ENCODE measurements at places on chromosomes 6 and 20. TPM values are rescaled to one million over a fixed set of nuclear protein-coding genes. Genes with fewer than 3 reads are reported as not detected.

DNA sequence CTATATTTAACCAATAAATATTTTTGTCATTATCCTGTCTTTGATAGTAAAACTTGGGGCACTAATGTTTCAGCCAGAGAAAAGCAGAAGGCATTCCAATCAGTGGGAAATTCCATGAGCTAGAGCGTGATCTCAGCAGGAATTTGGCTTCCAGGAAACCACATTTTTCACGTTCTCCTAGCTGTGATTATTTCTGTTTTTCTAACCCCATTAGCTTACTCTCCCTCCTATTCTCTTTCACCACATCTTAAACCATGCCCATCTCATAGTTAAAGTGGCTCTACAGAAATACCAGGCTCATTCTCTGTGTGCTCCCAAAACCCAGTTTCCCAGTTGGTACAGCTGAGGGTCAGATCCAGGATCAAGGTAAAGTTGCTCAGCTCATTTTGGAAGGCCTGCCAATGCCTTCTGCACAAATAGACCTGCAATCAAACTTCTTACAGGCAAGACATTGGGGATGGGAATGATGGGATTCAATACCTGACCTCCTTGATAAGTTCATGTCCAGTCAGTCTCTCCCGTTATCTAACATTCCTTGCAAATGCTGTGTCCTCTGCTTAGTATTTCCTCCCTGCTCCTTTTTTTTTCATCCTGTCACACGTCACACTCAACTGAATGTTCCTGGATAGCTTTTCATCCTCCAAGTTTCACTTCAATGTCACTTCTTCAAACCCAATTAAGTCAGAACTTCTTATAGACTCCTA lies 33.1 kb upstream of the TMEM30A start:
- H3K27me3 ChIP-seq: peaks cover 1% of the 10 kb centered on the region
- H3K36me3 ChIP-seq: no peaks in the 10 kb centered on the region
- no peak for DNase-seq
- no peaks in the 10 kb centered on the region for H3K4me1 ChIP-seq
- no peak overlapping the region for H3K4me3 ChIP-seq

DNA sequence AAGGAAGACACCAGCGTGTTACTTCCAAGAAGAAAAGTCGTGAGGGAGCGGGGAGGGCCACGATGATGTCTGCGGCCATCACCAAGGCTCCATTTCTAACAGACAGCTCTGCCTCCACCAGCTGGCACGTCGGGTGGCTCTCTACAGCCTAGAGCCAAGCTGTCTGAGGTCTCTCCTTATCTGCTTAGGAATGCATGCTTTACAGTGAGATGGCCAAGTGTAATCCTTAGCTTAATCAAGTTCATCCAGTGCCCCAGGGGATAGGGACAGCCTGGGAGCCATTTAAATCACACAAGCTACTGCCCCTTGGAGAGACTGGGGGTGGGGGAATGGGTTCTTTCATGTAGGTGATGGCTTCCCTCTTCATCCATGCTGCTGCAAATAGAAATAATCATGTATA lies 213.8 kb upstream of the CST7 start:
- no peak overlapping the region for H3K4me3 ChIP-seq
- no peaks in the 10 kb centered on the region for H3K27me3 ChIP-seq
- H3K4me1 ChIP-seq: peaks cover 11% of the 10 kb centered on the region
- H3K27ac ChIP-seq: no peak overlapping the region

GSTA1 gene
- not detected for total RNA-seq

- no peak for DNase-seq
- H3K36me3 ChIP-seq: no peaks in the 10 kb centered on the region
- no peaks in the 10 kb centered on the region for H3K4me1 ChIP-seq
- H3K4me3 ChIP-seq: no peak overlapping the region
- H3K27ac ChIP-seq: no peak overlapping the region
Observed at GRCh38 chr20:13422637-13423036, 201.6 kb downstream of the ISM1 start.

- no peak overlapping the region for H3K4me3 ChIP-seq
- no peaks in the 10 kb centered on the region for H3K27me3 ChIP-seq
- H3K4me1 ChIP-seq: no peaks in the 10 kb centered on the region
- H3K27ac ChIP-seq: no peak overlapping the region
Observed at GRCh38 chr20:51917886-51918535, 115.7 kb upstream of the SALL4 start.

- H3K27me3 ChIP-seq: no peaks in the 10 kb centered on the region
- H3K4me1 ChIP-seq: no peaks in the 10 kb centered on the region
- H3K27ac ChIP-seq: no peak overlapping the region
Observed at GRCh38 chr20:7950387-7950786, 10.1 kb upstream of the HAO1 start.

- H3K4me1 ChIP-seq: no peaks in the 10 kb centered on the region
- no peaks in the 10 kb centered on the region for H3K27me3 ChIP-seq
- no peaks in the 10 kb centered on the region for H3K36me3 ChIP-seq
- H3K4me3 ChIP-seq: no peak overlapping the region
Observed at GRCh38 chr6:56911847-56912246, 43.1 kb upstream of the BEND6 start.

GRCh38 chr20:58693226-58694006 lies 816 bp downstream of the NPEPL1 start:
- H3K4me3 ChIP-seq: peak overlapping the region; percentile 52
- peaks cover 44% of the 10 kb centered on the region for H3K4me1 ChIP-seq
- peaks cover 23% of the 10 kb centered on the region for H3K36me3 ChIP-seq
- peak overlapping the region; percentile 80 for H3K27ac ChIP-seq
- peak; percentile 90 for DNase-seq
- no peaks in the 10 kb centered on the region for H3K27me3 ChIP-seq

COL11A2 gene
- 0.79 TPM for total RNA-seq

DNA sequence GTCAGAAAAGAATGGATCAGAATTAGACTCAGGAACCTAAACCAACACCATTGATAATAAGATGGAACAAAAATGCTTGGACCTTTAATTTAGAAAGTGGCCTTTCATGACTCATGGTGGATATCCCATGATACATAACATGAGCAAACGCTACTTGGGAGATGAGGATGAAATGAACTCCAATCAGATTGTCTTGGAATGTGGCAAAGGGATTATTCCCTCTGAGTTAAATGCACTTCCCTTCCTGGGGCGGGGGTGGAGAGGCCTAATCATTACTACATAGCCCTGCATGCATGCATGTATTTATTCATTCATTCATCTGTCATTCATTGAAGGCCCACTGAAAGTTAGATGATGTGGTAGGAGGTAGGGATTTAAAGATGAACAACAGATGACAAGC lies 174.0 kb downstream of the AIG1 start:
- no peak for DNase-seq
- H3K27me3 ChIP-seq: no peaks in the 10 kb centered on the region
- H3K4me1 ChIP-seq: no peaks in the 10 kb centered on the region
- H3K27ac ChIP-seq: no peak overlapping the region

TRIM15 gene
- total RNA-seq: not detected

DAAM2 gene
- 74.4 TPM for total RNA-seq

TRMT6 gene
- 10.4 TPM for total RNA-seq

SNX21 gene
- 17.3 TPM for total RNA-seq

DNA sequence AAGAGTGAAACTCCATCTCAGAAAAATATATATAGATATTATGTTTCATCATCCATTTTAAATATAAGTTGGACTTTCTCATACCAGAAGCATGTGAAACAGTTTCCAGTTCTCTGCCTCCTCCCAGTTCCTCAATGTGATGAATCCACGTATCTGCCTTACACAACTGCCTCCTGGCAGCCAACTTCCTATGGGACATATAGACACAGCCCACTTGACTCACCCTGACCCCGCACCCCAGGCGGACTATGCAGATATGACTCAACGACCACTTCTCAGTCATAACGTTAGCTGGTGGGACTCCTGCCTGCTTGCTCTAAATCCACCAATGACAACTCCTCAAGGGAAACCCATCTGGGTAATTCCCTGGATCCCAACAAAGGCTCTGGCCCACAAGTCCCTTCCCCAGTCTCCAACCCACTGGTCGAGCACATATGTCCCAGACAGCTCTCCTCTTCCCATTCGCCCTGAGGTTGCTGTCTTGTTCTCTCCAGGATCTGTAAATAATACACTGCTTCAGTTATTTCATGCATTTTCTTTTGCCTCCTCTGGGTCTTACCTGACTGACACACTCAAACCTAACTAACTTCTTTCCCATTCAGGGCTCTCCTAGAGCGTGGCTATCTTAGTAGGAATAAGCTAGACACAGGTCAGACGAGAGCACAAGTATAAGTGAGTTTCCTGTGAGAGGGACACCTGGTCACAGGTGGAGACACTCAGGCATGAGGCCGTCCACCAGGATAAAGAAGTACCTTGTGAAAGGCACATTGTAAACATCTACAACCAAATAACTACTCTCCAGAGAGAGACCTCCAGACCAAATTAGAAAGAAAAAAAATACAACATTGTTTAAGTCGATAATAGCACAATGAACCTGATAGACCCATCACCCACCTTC lies 548.5 kb downstream of the CD83 start:
- H3K4me1 ChIP-seq: peaks cover 17% of the 10 kb centered on the region
- H3K36me3 ChIP-seq: no peaks in the 10 kb centered on the region
- H3K4me3 ChIP-seq: no peak overlapping the region
- no peak for DNase-seq
- H3K27ac ChIP-seq: no peak overlapping the region
- no peaks in the 10 kb centered on the region for H3K27me3 ChIP-seq

ZC3H12D gene
- 36.5 TPM for total RNA-seq

TAB2 gene
- 68.9 TPM for total RNA-seq

DNA sequence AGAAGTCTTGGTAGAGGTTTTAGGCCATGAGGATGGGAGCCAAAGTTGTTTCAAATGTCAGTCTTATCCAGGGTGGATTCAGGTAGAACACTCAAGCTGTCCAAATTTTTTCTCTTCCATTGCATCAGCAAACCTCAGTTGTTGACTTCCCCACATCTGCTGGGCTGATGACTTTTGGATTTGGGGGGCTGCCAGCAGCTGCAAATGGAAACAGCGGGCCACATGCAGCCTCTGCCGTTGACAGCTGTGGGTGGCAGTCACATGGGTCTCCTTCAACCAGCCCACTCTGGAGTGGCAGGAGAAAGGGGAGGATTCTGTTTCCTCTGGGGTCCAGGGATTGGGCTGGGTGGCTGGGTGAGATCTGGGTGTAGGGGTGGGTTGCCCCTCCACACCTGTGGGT lies 5.8 kb upstream of the MLN start:
- H3K36me3 ChIP-seq: no peaks in the 10 kb centered on the region
- no peaks in the 10 kb centered on the region for H3K27me3 ChIP-seq
- no peak overlapping the region for H3K27ac ChIP-seq
- H3K4me3 ChIP-seq: no peak overlapping the region
- DNase-seq: no peak

- H3K27me3 ChIP-seq: no peaks in the 10 kb centered on the region
- H3K4me1 ChIP-seq: no peaks in the 10 kb centered on the region
- DNase-seq: no peak
- H3K36me3 ChIP-seq: no peaks in the 10 kb centered on the region
Observed at GRCh38 chr6:164845773-164846172, 463.6 kb downstream of the C6orf118 start.

- H3K27me3 ChIP-seq: no peaks in the 10 kb centered on the region
- no peaks in the 10 kb centered on the region for H3K36me3 ChIP-seq
- peak overlapping the region; percentile 68 for H3K27ac ChIP-seq
- peaks cover 49% of the 10 kb centered on the region for H3K4me1 ChIP-seq
Observed at GRCh38 chr6:111759331-111759835, 113.9 kb downstream of the FYN start.

DNA sequence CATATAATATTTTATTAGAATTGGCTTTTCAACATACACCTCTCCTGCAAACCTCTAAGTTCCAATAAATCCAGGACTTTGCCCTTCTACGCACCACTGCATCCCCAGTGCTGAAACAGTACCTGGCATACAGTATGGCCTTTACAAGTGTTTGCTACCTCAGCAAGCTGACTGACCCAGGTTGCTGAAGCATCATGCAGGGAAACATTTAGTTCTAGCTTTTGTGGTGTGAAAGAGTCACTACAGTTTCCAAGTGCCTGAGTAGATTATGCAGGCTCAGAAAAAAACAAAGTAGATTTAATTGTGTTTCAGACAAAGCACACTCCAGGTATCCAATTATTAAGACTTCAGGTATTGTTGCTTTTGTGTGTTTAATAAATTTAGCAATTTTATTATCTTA lies 614.2 kb upstream of the NRSN1 start:
- H3K4me1 ChIP-seq: no peaks in the 10 kb centered on the region
- no peak overlapping the region for H3K27ac ChIP-seq
- H3K27me3 ChIP-seq: no peaks in the 10 kb centered on the region
- no peak for DNase-seq
- no peak overlapping the region for H3K4me3 ChIP-seq

- H3K27me3 ChIP-seq: no peaks in the 10 kb centered on the region
- DNase-seq: no peak
- H3K4me1 ChIP-seq: no peaks in the 10 kb centered on the region
- no peak overlapping the region for H3K27ac ChIP-seq
- no peak overlapping the region for H3K4me3 ChIP-seq
Observed at GRCh38 chr6:91633374-91634111, 1046.7 kb upstream of the MAP3K7 start.

ARFGEF3 gene
- 2.1 TPM for total RNA-seq

GPX5 gene
- not detected for total RNA-seq

Measured in spleen (tissue), 13 donors.